Fibroblast of gingiva (primary cell): ENCODE measurements at places on chromosomes 3 and 15.
A peak's percentile ranks its signal among the peaks of the same experiment; 100 is the strongest.

- no peak for DNase-seq
Measured at GRCh38 chr3:85697156-85697555, 738.4 kb downstream of the CADM2 start.

DNA sequence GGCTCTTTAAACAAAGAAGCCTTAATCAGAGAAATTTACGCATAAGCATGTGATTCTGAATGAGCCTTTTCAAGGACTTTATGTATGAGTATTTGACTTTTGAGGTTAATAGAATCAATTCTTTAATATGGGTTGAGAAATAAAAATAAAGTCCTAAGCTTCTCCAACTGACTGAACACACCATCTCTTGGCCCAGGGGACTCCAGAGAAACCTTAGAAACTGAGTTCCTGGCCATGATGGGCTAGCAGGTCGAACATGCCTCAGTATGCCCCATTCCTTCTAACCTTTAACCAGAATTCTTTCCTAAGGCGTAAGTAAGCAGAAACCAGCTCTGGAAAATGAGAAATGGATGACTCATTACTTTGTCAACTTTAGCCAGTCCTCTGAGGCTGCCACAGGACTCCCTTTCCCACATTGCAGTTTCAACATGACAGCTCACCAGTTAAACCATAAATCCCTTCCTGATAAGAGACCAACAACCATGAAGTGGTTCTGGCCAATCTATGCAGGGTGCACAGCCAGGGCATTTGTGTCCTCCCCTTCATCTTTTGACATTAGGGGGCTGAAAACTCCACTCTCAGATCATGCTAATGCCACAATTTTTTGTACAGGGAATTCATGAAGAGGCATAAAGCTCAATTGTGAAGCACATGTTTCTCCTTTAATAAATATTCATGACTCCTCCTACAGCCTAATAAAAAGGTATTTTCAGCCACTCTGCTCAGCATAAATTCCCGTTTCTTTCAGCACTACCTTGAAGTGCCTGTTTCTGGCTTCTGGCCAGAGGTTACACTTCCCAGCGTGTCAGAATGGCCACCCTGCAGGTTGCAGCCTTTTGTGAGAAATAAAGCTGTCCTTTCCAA lies 33.3 kb downstream of the TM4SF18 start:
- peak; percentile 97 for DNase-seq

DNA sequence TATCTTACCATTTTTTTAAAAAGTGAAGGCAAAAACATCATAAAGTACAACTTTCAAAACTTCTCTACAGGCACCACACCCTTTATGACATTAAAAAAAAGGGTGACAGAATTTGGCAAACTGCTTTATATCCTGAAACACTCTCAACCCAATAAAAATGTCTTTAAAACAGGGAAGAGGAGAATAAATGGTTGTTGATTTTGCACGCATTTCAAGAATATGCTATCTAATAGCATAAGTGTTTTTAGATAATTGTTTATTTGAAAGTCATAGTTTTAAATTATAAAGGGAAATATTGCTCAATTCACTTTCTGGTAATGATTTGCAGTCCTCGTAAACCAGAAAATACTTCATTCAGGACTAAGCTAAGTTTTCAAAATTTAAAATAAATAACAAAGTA lies 1.7 kb upstream of the PCOLCE2 start:
- no peak for DNase-seq

DNA sequence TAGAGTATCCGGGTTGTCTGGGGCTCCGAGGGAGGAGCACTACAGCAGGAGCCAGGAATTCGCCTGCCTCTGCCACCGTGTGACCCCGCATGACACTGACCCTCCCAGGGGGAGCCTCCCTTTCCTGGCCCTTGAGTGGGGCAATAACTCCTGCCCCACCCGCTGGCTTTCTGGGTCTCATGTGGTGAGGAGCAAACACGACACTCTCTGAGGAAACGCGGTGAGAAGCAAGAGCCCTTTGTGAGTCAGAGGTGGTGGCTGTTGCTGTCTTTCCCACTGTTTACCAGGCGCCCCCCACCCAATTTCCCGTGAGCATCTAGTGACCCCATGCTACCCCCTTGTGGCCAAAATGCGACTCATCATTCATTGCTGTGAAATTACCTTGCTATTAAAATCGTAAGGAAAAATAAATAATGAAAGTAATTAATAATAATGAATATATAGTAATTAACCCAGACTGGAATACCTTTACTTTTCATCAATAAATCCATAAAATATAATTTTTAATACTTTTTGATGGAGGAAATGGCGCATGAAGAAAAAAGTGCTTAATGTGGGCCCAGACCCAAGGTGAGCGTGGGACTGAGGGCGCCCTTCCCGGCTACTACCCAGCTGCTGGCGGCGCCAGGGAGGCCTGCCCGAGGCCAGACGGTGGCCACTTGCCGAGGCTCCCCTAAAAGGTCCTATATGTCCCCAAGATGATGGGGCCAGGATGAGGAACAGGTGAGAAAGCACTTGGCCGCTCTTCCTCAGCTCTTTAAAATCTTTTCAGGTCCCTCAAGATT lies 29.3 kb downstream of the CCNL1 start:
- DNase-seq, result peak; percentile 60

DNA sequence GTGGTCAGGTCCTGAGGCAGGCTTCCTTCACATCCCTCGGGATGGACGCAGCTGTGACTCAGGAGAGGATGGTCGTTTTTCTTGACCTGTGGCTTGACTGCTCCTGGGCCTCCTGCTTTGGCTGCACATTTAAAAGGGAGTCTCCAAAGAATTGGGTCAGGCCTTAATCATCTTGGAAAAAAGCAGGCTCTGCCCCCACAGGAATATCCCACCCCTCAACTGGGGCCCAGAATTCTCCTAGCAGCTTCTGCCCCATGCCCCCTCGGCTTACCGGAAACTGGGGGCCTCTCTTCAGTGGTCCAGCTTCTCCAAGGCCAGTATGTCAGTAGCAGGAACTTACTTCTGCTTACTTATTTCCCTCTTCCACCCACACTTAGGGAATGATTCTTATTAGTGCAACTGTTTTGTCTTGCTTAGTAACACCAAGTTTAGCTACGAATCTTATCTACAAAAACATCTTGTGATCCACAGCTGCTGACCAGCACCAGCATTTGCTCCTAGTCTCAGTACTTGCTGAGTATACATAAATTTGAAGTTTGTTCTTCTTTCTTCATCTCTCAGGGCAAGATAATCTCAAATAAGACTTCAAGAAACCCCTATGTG lies 35.7 kb downstream of the ATG7 start:
- DNase-seq, result no peak

- no peak for DNase-seq
Measured at GRCh38 chr3:83011481-83011880, 1250.0 kb upstream of the GBE1 start.

DNA sequence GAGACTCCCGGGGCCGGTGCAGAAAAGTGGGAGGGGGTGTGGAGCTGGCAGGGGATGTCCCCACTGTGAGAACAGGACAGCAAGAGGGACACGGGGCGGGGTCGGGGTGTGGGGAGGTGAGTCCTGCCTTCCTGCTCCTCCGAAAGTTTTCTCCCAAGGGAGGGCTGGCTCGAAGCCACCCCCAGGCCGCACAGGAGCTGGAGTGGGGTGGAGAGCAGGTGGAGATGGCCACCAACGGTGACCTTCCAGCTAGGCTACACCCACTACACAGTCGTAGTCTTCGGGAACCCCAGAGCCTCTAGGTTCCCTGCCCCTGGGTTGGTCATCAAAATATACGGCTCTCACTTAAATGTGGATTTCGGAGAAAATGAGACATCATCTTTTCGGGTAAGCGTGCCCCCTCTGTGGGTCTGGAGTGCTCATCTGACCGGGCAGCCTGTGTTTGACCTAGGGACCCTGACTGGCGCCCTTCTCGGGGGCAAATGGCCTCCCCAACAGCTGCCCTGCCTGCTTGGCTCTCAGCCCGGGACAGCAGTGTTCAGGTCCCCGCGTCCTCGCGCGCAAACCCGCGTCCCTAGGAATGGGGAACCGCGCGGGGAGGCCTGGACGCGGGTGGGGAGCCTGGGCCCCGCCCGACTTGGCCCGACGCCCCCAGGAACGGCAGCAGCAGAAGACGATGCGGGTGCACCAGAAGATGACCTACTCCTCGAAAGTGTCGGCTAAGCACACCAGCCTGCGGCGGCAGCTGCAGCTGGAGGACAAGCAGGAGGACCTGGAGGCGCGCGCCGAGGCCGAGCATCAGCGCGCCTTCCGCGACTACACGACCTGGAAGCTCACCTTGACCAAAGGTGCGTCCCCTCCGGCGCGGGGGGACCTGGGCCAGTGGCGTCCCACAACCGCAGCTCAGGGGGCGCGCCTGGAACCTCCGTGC lies 21.2 kb downstream of the CFAP100 start:
- no peak for DNase-seq

GRCh38 chr3:33956206-33956605 lies 157.8 kb downstream of the PDCD6IP start:
- DNase-seq, result no peak

DNA sequence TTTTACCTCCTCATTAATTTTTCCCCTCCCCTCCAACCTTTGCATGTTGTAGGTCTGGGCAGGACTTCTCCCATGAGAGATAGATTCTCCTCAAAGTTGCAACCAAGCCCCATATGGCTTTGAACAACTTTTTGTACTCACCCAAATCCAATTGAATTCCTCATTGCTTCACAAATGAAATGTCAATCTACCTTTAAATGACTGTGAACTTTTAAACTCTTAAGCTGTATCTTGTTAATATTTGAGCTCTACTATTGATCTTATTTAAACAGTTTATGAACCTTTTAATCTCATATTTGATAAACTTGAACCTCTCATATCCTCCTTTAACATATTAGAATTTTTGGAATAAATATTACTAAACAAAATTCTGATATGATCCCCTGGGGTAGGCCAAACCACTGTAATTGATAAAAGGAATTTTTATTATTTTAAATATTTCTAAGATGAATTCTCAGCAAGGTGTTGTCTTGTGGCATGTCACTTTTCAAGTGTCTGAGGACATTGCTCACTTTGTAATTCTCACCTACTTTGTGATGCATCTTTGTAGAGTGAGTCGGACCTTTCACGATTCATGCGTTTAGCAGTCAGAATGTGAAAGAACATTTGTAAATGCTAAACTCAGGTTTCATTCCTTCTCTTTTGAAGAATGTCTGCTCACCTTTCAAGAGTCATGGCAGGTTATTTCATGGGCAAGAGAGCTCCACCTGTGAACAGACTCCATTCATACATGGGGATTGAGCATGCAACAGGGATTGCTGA lies 23.4 kb upstream of the GREM1 start:
- DNase-seq, result no peak

- DNase-seq, result no peak
Measured at GRCh38 chr3:170037463-170038433, at the start of gene GPR160. Gene GPR160 (plus strand): TSS chr3:170037995. CDS start chr3:170083973, 45,978 bp downstream.

- DNase-seq, result no peak
Measured at GRCh38 chr15:38864122-38864521, 299.5 kb upstream of the RASGRP1 start.

DNA sequence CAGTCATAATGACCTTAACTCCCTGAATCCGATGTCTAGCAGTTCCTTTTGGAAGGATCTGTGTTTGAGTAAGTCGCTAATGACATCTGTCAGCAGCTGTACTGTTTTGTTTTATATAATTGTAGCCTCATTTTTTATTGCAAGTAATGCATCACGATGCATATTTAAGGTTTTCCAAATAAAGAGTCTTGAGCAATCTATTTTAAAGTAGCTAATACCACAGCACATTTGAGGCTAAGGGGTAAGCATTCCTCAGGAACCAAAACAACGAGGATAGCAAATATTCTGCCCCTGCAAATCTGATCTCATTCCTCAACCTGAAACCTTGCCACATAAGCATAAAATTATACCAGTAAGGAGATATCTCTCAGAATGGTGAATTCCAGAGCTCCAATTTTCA lies 98.7 kb downstream of the TBC1D5 start:
- peak; percentile 81 for DNase-seq

- no peak for DNase-seq
Measured at GRCh38 chr3:170367797-170368196, 10.3 kb downstream of the SKIL start.

DNA sequence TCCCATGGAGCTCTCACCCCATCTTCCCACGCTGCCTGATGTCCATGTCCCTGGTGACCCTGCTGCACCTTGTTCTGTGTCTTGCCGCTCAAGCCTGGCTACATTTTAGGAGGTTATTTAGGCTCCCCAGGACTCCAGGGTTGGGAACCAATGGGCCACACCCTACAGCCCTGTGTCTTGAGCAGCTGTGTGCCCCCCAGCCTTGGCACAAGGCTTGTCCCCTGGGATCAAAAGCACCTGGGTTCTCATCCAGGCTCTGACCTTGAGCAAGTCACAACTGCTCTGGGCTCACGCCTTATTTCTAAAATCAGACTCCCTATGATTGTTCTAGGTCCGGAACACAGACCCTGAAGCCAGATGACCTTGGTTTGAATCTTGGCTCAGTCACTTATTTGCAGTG lies 14.1 kb downstream of the SPSB4 start:
- no peak for DNase-seq

GRCh38 chr3:145903472-145904013 lies 257.4 kb downstream of the PLOD2 start:
- DNase-seq, result no peak

GRCh38 chr3:189836795-189837194 lies 205.6 kb downstream of the TP63 start:
- no peak for DNase-seq

- DNase-seq, result no peak
Measured at GRCh38 chr3:57275393-57275792, 17.1 kb downstream of the ASB14 start.

- peak; percentile 57 for DNase-seq
Measured at GRCh38 chr3:29906906-29907305, 626.0 kb downstream of the RBMS3 start.

DNA sequence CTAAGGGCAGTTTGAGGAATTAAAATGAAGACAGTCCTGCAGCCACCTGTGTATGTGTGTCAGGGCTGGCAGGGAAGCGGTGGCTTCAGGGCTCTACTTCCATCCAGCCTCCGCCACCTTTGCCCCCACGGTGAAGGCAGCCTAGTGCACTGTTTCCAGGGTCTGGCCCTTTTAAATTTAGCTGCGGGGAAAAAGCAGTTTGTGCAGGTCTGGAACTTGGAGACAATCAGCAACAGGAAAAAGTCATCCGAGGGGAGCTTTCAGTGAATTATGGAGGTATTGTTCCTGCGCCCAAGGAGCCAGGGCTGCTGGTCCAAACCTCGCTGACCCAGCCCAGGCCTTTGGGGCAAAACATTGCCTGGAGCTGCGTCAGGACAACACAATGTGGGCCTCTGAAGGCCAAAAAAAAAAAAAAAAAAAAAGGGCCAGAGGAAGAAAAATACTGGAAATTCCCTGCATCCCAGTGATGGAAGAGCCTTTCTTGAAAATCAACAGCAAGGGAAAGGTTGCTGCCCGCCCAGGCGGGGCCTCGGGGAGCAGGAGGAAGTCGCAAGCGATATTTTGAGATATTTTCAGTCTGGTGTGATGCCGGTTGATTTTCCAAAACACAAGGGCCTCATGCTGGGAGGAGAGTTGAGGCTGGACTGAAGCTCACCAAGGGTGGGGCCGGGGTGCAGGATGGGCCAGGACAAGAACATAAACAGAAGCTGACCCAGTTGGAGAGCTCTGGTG lies 25.5 kb upstream of the FGD5 start:
- DNase-seq, result no peak

GRCh38 chr15:84781495-84781894 lies 33.1 kb downstream of the ZNF592 start:
- DNase-seq, result peak; percentile 76
